NCI-H526 (cell line): ENCODE measurements at places on chromosomes 2 and 18.

DNA sequence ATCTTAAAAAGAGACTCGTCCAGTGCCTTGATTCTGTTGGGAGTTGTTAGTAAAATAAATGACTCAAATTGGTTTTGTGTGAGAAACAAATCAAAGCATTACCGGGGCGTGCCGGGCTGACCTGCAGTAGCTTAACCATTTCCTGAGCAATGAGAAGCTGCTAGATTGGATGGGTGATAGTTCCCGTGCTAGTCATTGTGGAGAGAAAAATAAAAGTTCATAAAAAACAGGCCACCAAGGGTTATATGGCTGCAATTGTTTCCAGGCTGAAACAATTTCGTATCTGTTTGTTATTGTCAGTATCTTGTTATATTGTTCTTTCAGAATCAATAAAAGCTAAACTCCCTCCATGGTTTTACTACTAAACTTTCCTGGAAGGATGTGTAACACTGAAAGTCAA lies 314.4 kb downstream of the MTX2 start:
- DNase-seq, result no peak

DNA sequence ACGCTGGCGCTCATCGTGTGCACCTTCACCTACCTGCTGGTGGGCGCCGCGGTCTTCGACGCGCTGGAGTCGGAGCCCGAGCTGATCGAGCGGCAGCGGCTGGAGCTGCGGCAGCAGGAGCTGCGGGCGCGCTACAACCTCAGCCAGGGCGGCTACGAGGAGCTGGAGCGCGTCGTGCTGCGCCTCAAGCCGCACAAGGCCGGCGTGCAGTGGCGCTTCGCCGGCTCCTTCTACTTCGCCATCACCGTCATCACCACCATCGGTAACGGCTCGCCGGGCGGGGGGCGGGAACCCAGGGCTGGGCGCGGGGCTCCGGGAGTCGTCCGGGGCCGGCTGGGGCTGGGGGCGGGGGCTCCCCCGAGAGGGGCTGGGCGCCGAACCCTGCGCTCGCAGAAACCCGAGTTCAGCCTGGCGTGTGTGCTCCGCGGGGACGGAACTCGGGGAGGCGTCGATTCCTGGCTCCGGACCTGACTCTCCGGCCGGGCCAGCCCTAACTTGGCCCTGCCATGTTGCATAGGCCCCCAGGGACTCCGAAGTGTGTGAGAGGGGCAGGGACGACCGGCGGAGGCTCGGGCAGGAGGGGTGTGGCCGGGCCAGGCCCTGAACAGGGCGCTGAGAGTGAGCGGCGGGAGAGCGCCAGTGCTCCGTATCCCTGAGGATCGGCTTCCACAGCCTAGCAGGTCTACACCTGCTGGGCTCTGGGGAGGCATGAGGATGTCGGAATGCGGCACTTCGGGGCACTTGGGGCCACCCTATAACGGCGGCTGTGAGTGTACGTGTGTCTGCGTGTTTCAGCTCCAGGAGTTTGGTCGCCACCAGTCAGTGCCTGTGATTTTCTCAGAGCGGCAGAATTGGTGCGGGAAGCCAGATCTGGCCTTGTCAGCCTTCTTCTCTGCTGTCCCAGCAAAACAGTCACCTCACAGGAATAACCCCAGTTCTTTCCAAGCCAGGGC lies 651 bp downstream of the KCNK3 start:
- DNase-seq, result peak; percentile 84

- peak; percentile 15 for DNase-seq
Observed at GRCh38 chr2:155377266-155377680, 678.8 kb downstream of the KCNJ3 start.

DNA sequence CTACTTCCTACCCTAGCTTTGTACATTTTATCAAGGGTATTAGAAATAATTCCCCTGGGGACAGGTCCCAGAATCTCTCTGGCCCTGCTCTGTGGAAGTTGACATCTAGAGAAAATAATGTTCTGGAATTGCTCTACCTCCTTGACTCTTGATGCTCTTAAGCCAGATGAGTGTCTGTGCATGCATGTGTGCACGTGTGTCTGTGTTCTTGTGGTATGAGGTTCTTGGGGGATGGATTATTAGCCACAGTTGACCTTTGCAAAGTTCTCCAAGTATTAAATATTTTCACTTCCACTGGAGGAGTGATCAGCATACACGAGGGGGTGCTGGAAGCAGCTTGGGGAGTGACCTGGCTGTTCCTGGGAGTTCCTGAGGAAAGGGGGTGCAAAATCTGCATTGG lies 61.2 kb upstream of the PELI1 start:
- no peak for DNase-seq

GRCh38 chr2:11616097-11616687 lies 53.8 kb downstream of the NTSR2 start:
- DNase-seq, result no peak

- no peak for DNase-seq
Observed at GRCh38 chr2:144950899-144951560, 431.1 kb upstream of the ZEB2 start.

DNA sequence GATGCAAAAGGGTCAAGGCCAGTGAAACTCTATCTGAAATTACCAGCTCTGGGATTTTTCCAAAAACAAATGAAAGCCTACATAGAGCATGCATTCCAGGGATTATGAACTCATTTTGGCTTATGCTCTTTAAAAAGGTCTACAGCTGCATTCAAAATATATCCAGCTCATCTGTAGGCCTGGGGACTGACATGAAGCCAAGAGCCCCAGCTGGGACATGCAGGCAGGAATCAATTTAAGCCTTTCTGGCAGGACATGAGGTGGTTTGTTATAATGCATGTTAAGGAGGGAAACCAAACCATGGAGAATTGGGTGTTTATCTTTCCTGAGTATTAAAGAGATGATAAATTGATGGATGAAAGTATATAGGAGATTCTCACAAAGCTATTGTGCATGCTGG lies 164.5 kb downstream of the RBM43 start:
- no peak for DNase-seq

DNA sequence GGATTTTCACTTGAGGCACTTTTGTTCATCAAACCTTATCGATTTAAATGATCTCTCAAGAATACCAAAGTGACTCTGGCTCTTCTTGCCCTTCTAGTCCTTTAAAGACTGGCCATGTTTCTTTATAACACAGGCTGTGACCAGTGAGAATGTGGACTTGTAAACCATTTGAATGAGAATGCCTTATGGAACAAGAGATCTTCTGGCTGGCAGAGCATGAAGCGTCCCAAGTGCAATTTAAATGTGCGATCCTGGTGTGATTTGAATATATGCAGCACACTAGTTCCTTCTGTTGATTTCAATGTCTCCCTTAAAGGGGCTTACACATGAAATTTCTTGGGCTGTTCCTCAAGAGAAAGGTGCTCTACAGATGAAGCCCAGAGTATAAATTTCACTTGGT lies 262.4 kb upstream of the CCDC68 start:
- DNase-seq, result peak; percentile 73

DNA sequence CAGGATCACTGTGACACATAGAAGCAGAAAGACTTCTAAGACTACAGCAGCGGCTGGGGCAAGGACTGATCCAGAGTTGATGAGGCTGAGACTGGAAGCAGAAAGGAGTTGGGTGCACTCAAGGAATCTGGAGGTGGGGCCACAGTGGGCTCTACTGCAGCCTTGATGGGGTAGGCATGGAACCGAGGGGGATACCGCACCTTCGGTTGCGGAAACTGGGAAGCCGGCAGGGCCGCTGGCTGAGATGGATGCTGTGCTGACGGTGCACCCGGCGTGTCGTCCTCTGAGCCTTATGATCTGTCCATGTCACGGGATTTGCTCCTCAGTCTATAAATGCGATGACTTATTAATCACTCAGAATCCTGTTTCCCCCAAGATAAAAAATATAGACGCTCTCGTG lies 473.5 kb upstream of the MYT1L start:
- DNase-seq, result no peak
